ENCODE measurements at places on chromosomes 7 and 10.
A peak's percentile ranks its signal among the peaks of the same experiment; 100 is the strongest.

DNA sequence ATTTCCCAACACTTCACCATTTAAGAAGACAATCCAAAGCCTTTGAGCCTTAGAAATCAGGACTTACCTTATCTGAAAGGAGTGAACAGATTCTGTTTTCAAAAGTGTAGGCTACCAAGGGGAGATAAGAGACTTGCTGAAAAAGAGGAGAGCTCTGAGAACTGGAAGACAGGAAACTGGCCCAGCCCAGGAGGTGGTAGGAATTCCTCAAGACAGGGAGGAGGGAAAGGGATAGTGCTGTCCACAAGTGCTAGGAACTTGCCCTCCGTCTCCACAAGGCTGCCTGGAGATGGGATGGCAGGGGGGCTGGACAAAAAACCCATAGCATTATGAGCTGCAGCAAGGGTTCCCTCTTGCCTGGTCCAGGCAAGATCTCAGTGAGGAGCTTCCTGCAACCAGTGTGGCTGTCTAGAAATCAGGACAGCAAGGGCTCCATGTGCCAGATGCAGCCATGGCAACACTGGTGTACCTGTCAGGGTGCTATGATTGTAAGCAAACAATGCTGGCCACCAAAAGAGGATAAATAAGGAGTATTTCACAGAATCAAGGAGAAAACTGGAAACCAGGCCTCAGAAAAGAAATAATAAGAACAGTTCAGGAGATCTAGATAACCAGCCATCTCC, 22.7 kb upstream of the FRMD4A start:
- no peak for DNase-seq

- no peak for DNase-seq
These were observed 2.9 kb upstream of the ADAM8 start for GRCh38 chr10:133279326-133280226.

GRCh38 chr10:110793886-110794285, 77.8 kb upstream of the PDCD4 start:
- DNase-seq: peak; percentile 76

DNA sequence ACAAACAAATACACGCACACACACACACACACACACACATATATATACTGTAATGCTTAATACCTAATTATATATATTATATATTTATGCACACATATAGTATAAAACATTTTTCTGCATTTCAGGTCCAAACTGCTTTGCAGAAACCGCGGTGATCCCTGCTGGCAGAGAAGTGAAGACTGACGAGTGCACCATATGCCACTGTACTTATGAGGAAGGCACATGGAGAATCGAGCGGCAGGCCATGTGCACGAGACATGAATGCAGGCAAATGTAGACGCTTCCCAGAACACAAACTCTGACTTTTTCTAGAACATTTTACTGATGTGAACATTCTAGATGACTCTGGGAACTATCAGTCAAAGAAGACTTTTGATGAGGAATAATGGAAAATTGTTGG, 138.5 kb downstream of the VWC2 start:
- no peak for DNase-seq

- no peak for DNase-seq
These were observed 147.6 kb downstream of the GPR85 start for GRCh38 chr7:112938863-112939573.

DNA sequence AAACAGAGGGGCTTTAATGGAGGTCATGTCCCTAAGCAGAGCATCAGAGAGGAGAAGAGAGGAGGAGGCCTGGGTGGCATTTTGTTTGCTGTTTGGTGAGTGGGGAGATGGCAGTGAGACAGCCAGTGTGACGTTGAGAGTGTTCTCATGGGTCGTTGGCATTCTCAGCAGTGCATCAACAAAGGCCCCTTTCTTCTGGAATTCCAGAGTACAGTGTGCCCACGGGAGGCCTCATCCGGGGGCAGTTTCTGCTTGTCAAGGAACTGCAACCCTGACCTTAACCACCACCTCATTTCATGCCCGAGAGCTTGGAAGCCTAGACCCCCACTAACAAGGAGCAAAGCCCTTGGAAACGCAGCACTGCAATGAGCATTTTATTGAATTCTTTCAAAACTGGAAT, 92.9 kb downstream of the CELF2 start:
- DNase-seq: peak; percentile 89

DNA sequence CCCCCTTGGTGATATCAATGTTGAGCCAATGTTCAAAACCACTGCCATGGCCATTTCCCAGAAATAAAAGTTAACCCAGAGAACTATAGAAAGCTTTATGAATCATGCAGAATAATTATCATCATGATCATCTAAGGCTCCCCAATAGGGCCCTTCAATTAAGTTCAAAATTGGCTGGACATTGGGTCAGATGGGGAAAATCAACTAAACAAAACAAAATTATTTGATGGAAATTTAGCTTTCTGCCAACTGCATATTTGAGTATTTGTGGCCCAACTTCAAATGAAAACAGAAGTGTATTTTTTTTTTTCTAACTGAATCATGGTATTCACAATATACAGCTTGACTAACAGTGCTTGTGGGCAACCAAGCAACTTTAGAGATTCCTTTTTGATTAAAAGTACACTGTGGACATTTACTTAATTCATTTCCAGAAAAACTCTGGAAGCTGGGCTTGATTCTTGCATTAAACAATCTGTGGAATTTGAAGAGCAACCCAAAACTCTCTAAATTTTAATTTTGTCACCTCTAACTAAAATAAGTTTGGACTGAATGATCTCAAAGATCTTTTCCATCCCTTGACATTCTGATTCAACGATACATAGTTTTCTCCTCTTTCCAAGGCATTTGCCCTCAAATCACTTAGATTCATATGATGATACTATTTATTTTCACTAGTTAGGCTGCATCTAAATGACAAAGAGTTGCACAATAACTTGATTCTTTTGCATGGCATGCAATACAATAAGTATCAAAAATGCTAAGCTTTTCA, 203.2 kb downstream of the AHR start:
- no peak for DNase-seq

DNA sequence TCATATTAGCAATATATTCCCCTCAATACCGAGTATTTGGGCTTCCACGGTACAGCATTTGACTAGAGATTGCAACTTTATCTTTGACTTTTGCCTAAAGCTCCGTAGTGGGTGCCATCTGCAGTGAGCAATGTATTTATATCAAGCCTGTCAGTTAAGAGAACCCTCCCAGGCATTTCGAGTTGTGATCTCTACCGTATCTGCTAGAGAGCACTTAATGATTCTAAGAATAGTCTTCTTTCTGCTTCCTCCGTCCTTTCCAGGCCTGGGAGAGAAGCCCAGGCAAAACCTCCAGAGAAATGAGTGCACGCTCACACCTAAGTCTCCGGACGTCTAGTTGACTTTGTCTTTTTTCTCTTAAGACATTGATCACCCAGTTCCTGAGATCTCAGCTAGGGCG, 210.6 kb downstream of the KLF6 start:
- DNase-seq: no peak

GRCh38 chr7:27062946-27063345, 32.9 kb downstream of the HOXA1 start:
- no peak for DNase-seq

DNA sequence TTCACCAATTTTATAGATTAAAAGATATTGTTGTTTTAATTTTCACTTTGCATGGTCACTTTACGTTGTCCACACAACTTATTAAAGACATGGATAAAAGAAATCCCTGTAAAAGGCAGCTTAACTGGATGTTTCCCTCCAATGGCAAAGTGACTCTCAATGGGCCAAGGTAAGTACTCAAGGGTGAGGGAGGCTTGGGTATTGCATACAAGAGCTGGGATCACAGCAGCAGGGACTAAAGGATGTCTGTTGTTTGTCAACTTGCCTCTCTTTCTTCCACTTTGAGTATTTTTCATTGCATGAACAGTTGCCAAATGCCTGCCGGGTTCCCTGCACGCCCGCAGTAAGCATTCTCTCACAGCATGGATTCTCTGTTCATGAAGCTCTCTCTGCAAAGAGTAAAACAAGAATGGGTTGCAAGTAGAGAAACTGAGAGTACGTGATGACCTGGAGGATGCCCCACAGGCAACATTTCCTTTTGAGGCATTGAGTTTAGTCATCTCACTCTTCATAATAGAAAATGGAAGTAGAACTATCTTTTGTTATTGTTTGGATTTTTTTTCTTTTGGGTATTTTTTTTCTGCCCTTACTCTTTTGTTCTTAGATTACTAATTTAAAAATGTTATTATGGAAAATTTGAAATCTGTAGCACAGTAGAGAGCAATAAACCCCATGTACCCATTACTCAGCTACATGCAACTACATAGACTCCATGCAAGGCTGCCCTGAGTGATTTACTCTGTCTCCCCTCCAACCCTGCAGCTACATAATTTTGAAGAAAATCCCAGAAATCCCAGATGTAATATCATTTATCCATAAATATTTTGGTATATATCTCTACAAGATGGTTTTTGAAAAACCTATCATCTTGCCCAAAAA, 26.3 kb downstream of the GPR141 start:
- no peak for DNase-seq

DNA sequence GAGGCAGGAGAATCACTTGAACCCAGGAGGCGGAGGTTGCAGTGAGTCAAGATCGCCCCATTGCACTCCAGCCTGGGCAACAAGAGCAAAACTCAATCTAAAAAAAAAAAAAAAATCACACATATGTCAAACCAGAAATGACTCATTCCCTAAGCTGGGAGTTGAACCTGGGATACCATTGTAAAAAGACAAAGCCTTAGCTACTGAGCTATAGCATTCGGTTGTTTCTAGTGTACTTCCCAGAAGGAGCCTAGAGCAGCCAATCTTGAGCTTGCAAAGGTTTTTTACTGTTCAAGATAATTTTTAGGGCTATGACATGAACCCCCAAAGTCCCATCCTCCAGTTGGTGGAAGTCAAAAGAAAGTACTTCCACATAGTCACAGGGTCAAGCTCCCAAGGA, 87.9 kb downstream of the ZNF467 start:
- DNase-seq: no peak

DNA sequence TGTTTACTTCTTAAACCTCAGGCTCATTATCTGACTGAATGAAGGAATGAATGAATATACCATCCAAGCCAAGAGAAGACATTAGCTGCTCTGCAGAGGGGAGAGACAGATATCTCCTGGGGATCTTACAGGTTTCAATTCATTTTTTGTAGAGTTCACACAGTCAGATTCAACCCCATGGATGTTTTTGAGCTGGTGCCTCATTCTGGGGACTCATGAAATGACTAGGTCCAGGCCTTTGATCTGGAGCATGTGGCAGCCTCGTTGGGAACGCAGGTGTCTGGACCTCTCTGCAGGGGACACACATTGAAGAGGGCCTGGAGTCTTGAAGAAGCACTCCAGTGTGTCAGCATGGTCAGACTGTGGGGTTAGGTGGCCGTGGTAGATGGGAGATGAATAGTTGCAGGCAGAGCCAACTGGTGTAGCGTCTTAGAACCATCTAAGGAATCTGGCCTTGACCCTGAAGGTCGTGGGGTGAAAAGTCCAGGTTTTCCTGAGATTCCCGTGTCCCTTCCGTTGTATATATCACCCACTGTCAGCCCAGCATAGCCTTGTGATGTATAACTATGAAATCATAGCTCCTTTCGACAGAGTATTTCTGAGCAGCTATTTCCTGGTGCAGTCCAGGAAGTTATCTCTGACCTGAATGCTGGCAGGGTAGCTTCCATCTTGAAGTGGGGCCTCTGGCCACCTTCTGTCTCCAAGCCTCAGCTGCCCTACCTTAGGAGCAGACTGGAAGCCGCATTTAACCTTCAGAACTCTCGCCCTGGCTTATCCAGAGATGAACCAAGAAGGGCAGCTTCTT, 22.3 kb downstream of the BTBD16 start:
- no peak for DNase-seq

DNA sequence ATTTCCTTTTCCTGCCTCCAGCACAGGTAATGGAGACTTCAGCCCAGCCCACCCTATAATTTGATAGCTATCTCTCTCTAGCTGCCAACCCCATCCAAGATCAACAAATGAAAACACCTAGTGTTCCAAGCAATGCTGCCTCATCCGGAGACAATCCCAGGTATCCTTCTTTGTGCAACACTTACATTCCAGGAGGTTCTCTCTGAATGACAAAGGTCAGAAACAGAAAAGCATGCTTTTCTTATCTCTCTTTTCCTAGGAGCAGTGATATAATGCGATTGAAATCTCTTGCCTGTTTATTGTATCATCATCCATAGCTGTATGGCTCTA, 699.3 kb downstream of the INHBA start:
- DNase-seq: no peak

DNA sequence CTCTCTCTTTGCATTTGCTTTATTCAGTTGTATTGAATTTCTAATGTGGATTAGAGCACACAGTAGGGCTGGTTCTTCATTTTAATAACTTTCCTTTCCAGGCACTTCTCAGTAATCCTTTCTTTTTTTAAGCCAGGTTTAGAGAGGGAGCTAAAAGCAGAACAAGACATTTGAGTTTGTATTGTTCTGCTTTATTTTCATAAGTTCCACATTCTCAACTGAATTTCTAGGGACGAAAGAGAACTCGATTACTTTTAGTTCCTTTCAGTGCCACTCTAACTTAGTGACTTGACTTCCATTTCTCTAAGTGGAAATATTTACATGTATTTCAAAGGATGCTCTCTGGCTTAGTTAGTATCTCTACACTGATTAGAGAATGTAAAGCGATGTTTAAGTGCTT, 145.6 kb downstream of the EXOC4 start:
- no peak for DNase-seq

GRCh38 chr7:158648787-158649186, 55.8 kb downstream of the NCAPG2 start:
- DNase-seq: no peak

DNA sequence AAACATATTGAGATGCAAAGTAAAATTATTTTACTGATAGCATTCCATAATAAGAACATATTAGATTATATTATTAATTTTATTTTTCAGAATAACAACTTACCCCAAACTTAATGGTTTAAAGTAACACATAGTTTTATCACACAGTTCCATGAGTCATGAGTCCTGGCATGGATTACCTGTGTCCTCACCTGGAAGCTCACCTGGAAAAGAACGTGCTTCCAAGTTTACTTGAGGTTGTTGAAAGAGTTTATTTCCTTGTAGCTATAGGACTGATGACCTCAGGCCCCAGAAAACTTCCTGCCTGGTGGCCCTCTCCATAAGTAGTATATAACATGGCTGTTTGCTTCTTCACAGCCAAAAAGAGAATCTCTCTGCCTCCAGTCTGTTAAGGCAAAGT, 254.6 kb downstream of the TFEC start:
- no peak for DNase-seq

GRCh38 chr7:96045919-96046318, 273.6 kb downstream of the DYNC1I1 start:
- no peak for DNase-seq

- DNase-seq: no peak
These were observed 114.2 kb downstream of the PRKAG2 start for GRCh38 chr7:151762583-151763245.

DNA sequence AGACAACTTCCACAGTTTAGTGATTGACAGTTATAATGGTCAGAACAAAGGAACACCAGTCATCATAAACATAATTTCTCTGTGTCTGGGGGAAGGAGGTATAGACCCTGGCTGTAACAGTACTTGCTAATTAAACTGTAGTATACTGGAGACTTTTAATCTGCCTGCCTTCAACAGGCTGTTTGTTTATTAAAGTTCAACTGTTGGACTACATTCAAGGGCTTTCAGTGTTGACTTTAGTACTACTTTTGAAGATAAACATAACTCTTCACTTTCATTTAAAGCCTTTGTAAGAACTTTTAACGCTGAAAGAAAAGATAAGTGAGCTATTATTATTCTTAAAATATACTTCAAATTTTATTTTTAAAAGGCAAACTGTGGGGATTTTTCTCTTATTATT, 15.5 kb upstream of the PTTG1IP2 start:
- no peak for DNase-seq
